Activated CD4-positive, alpha-beta T cell treated with anti-CD3 and anti-CD28 coated beads, Interleukin-2, Interleukin-4, amounts not matched to agents 100 ng/mL and 50 ng/mL, durations not matched to agents 16 hours and 8 hours (primary cell): ENCODE measurements at places on chromosomes 5 and 9.

- DNase-seq: no peak
Measured at GRCh38 chr9:111431684-111432083, 52.5 kb downstream of the ECPAS start.

- DNase-seq: no peak
Measured at GRCh38 chr9:133955821-133956411, 36.2 kb downstream of the VAV2 start.

DNA sequence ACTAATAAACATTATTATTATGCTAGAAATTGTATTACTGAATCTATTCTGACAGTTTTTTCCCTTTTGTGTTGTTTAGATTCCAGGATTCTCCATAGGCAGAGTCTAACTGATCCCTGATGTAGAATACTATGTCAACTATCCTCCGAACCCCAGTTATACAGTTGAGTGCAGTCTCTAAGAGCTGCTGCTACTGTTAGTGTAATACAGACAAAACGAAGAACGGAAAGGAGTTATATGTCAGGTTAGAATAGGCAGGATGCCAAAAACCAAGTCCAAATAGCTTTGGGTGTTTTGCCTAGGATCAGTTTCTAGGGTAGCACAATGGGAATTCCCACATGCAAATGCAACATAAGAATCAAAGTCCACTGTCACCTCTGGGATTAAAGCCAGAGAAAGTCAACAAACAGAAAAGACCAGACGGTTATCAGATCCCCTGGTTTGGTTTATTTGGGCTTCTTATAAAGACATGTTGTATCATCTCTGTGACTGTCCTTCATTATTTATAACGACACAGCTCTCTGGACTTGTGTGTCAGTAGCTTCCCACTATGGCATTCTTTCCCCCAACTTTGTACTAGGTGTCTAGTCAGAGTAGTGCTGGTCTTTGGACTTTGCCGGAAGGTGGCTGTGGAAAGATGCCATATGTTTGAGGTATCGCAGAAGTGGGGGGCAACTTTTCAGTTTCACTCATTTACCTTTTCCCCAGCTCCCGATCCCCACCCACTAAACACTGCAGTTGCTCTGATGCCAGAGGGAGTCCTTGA lies 14.9 kb upstream of the TMEM38B start:
- DNase-seq: no peak

DNA sequence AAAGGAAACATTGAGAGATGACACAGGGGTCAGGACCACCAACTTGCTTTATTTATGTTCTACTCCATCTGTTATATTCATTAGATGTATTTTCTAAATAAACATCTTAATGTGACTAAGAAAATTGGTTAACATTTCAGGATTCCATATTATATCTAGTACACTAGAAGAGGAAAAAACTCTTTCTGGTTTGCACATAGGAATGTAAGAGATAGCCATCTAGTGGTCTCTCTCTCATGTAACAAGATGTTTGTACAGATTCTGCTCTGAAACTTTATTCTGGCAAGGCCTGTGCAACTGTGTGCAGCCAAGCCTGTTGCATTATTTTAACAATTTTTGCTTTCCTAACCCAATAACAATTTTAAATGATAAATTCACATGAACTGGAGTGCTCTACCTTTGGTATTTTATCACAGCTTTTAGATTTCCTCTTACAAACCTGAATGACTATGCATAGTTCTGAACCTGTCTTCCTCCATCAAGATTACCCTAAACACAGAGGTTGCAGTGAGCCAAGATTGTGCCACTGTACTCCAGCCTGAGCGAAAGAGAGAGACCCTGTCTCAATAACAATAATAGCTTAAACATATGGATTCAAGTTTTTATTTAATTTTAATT lies 148.2 kb downstream of the GIN1 start:
- DNase-seq: peak; percentile 9

DNA sequence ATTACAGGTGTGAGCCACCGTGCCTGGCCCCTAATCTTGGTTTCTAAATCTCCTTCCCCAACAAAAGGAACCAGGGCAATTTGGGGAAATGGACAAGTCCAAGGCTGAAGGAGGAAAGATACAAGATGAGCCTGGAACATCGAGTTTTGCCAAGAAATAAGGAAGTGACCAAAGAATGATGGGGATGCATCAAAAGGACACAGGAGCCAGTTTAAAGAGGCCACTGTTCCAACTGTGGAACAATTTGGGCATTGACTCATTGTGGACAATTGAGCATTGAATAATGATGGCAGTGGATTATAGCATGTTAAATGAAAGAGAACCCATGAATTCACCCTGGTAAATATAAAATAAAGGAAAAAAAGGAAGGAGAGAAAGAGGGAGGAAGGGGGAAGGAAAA lies 47.5 kb downstream of the DUSP1 start:
- no peak for DNase-seq

DNA sequence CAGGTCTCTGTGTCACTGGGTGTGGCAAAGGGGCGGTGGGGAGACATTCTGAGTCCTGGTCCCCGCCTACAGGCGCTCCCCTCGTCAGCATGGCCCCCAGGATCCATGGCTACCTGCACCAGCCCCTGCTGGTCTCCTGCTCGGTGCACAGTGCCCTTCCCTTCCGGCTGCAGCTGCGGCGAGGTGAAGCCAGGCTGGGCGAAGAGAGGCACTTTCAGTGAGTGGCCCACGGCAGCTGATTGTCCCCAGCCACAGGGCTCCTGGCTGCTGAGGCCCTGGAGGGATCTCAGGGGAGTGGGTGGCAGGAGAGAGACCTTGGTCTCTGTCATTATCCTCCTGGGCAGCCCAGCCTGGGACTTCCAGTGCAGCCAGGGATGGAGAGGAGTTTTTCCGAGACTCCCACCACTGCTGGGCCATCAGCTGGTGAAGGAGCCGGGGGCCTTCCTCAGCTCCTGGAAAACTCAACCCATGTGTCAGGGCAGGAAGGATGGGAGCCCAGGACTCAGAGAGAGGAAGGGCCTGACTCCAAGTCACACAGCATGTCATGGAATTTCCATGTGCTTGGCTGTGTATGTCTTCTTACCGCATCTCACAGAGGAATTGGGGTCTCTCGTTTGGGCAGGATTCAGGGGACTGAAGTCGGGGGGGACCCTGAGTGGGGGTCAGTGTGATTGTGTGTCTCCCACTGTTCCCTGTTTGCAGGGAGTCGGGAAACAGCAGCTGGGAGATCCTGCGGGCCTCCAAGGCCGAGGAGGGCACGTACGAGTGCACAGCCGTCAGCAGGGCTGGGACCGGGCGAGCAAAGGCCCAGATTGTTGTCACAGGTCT lies 37.4 kb downstream of the HMCN2 start:
- DNase-seq: no peak

DNA sequence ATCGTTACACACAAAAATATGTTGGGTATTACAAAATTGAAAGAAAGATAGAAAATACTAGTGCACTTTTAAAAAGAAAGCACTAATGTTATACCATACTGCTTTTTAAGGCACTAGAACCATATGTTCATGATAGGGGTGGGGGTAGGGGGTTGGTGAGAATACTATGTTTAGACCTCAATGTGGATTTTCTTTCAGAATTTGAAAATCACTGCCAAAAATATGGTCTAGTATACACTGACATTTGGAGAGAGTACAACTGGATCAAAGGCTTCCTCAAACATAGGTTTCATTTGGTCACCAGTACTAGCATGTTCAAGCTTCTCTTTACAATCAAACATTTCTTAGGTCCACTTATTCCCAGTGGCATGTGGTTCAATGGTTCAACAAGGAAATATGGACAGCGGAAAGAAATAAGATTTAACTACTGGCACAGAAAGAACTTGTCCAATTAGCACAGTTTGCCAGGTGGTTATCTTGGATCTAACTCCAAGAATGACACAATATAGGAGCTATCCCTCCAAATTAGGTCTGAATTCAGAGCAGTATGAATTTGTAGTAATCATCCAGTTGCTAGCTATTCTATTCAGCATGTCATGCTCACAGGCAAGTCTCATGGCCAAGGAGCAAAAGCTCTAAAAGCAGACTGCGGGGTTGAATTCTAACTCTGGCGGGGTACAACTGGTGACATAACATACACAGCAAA lies 139.3 kb downstream of the SLC24A2 start:
- DNase-seq: no peak

GRCh38 chr9:128895556-128895955 lies 13.6 kb downstream of the LRRC8A start:
- DNase-seq: no peak

- DNase-seq: no peak
Measured at GRCh38 chr9:123246534-123246933, 21.9 kb downstream of the STRBP start.

DNA sequence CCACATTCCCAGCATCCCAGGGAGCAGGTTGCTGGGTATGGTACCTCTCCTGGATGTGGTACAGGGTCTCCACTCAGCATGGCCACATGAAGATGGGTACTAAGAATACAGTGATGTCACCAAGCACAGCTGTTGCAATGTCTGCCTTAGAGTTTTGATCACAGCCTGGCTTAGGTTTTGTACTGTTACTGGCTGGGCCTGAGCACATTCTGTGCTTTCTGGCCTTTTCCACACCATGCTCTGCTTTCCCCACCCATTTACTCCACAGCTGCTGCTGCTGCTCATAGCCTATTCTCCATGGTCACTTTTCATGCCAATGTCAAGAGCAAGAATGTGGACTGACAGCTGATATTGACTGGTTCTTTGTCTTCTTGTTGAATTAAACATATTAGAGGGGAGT lies 481.9 kb downstream of the ARHGEF28 start:
- DNase-seq: no peak

- no peak for DNase-seq
Measured at GRCh38 chr5:142245786-142246185, 79.0 kb downstream of the SPRY4 start.

- no peak for DNase-seq
Measured at GRCh38 chr5:66337626-66338226, 193.6 kb downstream of the SREK1 start.

DNA sequence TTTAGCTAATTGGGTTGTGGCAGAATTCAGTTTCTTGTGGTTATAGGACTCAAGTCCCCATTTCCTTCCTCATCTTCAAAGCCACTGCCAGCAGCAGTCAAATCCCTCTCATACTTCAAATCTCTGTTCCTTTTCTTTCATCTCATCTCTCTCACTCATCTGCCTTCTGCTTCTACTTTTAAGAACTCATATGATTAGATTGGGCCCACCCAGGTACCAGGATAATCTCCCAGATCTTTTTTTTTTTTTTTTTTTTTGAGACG lies 8.0 kb upstream of the REEP5 start:
- DNase-seq: peak; percentile 57

GRCh38 chr5:473551-474192 lies 30.7 kb downstream of the EXOC3 start:
- no peak for DNase-seq

- no peak for DNase-seq
Measured at GRCh38 chr9:117548556-117548955, 133.7 kb upstream of the ASTN2 start.

GRCh38 chr5:156669416-156669815 lies 180.7 kb upstream of the PPP1R2B start:
- DNase-seq: no peak

GRCh38 chr9:74847478-74848152 lies 40.1 kb downstream of the TRPM6 start:
- DNase-seq: peak; percentile 55

DNA sequence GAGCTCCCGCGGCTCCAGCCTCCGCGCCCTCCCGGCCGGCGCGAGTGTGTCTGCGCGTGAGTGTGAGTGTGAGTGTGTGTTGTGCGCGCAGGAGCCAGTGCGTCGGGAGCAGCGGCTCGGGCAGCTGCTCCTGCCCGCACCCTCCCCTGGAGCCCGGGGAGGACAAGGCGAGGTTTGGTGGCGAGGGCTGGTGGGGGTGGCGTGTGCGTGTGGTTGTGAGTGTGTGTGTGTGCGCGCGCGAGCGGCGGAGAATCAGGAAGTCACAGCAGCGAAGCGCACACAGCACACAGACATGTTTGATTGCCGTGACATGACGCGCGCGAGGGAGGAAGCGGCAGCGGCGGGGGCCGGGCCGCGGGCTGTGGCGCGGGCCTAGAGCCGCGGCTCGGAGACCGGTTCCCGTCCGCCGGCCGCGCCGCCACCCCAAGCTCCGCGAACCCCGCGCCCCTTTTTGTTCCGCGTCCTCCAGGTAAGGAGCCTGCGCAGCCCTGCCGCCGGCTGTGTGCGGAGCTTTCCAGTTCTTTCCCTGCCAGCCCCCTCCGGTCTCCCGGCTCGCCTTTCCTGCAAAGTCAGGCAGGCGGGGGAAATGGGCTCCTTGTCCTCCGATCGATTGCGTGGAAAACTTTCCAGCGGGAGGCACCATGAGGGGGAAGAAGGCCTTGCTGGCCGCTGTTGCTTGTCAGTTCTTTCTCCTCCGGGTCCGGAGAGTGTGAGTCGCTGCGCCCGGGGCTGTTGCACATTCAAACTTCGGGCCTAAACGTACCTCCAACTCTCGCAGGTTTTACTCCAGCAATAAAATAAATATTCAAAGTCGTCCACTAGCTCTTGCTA lies 2.4 kb downstream of the SMARCA2 start:
- DNase-seq: peak; percentile 58

GRCh38 chr5:72035831-72036230 lies 71.4 kb upstream of the MAP1B start:
- no peak for DNase-seq

- peak; percentile 20 for DNase-seq
Measured at GRCh38 chr5:141753971-141754713, 72.1 kb upstream of the ARAP3 start.

GRCh38 chr5:82512025-82512424 lies 233.9 kb upstream of the RPS23 start:
- DNase-seq: peak; percentile 17

DNA sequence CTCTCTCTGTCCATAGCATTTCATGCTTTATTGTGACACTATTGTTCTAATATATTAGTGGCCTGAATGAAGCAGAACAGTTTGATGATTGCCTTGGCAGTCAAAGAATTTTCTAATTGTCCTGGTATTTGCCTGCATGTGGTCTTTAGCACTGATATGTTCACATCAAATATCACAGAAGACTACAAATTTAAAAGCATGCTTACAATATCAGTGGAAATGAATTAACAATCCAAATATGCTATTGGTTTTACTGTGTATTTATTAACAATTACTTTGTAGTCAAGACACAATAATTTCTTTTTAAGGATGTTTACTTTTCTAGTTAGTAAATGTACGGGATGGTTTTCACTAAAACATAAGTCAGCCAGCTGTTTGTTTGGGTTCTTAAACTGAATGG lies 18.3 kb downstream of the EFNA5 start:
- DNase-seq: no peak

- DNase-seq: no peak
Measured at GRCh38 chr5:132810605-132811004, 2.5 kb upstream of the SOWAHA start.

GRCh38 chr9:107548298-107549142 lies 59.0 kb upstream of the KLF4 start:
- DNase-seq: peak; percentile 4

- DNase-seq: no peak
Measured at GRCh38 chr9:123365287-123365880, 9.4 kb downstream of the CRB2 start.

GRCh38 chr9:85973238-85973637 lies 32.3 kb downstream of the NAA35 start:
- DNase-seq: no peak

- no peak for DNase-seq
Measured at GRCh38 chr5:131587541-131587940, 47.5 kb downstream of the RAPGEF6 start.

- DNase-seq: peak; percentile 55
Measured at GRCh38 chr5:143217065-143217803, 186.3 kb downstream of the NR3C1 start.

GRCh38 chr9:97772145-97772544 lies 75.0 kb upstream of the XPA start:
- DNase-seq: no peak
